ENCODE measurements at places on chromosomes 1 and 21. TPM values are rescaled to one million over a fixed set of nuclear protein-coding genes. Genes with fewer than 3 reads are reported as not detected.

DNA sequence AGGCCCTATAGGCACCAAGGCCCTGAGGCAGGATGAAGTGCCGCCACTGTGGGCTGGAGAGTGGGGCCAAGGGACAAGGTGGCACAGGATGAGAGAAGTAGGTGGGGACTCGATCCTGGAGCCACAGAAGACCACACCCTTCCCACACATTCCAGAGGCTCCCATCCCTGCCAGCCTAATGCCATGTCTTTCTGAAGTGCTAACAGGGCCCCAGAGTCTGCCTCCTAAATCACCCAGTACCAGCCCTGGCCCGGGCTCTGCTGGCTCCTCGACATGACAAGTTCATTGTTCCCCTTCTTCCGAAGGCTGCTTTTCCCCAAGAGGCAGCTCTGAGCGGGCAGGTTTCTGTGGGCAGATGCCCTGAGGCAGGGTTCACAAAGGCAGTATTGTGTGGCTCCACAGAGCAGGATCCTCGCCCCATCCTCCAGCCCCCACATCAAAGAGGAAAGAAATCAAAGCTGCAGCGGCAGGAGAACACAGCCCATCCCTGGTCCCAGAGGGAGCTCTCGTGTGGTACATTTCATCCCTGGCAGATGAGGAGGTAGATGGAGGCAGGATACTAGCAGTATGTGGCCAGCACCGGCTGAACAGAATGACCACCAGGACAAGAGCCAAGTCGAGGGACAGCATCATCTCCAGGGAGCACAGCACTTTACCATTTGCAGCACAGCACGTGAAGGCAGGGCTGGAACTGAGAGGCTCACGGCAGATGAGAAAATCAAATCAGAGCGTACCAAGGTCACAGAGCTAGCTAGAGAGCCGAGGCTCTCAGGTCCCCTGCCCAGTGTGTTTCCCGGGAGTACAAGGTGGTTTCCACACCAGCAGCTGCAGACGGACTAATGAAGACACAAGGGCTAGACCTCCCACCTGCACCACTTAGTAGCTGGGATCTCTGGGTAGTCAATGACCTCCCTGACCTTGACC, 64.8 kb downstream of the SYF2 start:
- DNase-seq: no peak

- no peak for DNase-seq
Observed at GRCh38 chr1:207985996-207986395, 75.1 kb upstream of the CD34 start.

DNA sequence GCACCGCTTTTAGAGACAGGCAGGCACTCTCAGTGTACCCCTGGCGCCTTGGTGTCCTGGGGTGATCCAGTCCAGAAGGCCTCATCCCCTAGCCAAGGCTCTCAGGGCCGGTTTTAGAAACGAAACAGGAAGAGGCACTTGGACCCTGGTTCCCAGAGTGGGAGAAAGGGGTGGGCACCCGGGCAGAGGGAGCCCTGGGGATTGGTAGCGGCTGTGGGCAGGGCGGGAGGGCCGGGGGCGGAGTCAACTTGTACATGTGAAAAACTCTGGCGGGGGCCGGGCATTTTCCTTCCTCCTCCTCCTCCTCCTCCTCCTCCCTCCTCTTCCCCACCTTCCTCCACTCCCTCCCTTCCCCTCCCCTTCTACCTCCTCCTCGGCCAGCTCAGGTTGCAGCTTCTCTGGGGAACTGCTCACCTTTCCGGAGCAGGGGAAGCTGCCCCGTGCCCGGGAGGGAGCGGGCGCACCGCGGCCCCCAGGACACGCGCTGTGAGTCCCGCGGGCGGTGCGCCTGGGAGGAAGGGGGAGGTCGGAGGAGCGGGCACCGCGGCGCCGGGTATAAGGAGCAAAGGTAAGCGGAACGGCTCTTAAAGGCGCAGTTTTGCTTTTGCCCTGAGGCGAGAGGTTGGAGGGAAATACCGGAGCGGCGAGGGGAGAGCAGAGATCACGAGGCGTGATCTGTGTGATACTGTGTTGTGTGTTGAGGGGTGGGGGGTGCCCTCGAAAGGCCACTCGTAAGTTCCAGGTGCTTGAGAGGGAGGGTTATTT, at the start of gene CDK18:
Gene CDK18 (plus strand): TSS at position 359 of the 765 bp plus-strand sequence. CDS start 18,499 bp downstream, outside the sequence.
- DNase-seq: no peak

- no peak for DNase-seq
Observed at GRCh38 chr1:94228640-94229375, 8.6 kb downstream of the ARHGAP29 start.

Gene TUFT1
- 18.1 TPM for polyA plus RNA-seq

DNA sequence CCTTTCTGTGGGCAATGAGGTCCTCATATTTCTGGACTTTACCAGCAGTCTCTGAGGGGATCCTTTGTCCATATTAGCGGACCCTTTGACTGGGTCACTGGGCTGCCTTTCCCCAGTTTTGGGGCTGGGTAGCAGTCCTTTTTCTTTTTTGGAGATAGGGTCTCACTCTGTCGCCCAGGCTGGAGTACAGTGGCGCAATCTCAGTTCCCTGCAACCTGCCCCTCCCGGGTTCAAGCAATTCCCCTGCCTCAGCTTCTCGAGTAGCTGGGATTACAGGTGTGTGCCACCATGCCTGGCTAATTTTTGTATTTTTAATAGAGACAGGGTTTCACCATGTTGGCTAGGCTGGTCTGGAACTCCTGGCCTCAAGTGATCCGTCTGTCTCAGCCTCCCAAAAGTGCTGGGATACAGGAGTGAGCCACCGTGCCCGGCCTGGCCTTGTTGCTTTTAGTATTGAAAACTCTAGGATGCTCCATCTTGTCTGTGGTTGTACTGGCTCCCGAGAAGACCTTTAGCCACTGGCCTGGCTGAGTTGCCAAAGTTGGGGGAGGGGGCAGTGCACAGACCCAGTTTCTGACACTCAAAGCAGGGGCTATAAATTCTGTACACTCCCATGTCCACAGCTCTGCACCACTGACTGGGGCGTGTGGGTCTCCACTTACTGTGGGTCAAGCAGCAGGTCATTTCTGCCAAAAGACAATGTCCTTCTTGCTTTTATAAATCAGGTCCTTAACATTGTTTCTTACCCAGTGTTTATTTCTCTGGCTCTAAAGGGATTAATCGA, 33.1 kb downstream of the MAN1C1 start:
- DNase-seq: no peak

Gene CCDC30
- 0.38 TPM for polyA plus RNA-seq

GRCh38 chr1:89962742-89963075, 32.2 kb upstream of the ZNF326 start:
- no peak for DNase-seq

Gene FAM177B
- polyA plus RNA-seq: not detected

DNA sequence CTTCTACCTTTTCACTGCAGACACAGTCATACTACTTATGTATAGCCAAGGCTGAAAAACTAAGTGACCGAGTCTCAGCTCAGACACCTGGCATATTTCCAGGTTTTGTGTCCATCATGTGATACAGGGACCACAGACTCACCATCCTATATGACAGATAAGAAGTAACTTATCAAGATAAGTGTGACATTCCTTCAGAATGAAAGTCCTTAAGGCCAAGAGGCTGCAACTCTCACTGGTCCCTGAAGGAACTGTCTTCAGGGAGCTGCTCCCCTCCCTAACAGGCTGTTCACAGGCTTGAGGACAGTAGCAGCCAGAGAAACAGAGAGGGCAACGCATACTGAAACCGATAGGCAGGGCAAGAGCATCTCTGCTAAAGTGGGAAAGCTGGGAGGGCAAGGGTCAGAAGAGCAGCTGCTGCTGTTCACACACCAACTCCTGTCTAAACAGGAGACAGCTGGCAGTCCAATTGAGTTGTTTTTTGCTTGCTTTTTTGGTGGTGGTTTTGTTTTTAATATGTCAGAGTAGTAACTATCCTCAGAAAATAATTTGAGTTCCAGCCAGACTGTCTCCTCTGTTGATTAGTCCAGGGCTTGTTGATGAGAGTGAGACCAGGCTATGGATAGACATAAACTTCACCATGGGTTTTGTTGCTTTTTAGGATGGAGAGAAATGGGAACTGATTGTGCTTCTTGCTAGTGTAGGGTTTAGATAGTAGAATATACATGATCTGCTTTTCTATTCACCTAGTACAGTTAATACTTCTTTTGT, 67.7 kb downstream of the MACF1 start:
- no peak for DNase-seq

Gene DYNLT4
- polyA plus RNA-seq: 0.26 TPM

- DNase-seq: no peak
Observed at GRCh38 chr1:163102590-163102989, 33.4 kb downstream of the RGS4 start.

DNA sequence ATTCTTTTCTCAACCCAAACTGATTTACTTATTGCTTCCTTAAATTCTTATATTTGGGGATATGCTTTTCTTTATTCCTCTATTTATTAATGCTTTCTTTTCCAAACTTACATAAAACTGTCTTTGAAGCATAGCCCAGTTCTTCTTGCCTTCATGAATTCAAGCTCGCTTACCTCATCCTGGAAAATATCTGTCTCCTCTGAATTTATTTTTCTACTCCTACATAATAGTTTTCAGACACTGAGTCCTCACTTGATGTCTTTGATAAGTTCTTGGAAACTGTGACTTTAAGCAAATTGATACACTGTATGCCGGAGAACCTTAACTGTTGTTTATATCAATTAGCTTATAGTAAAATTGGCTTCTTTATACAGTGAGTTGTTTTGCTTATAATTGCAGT, 93.8 kb downstream of the ZFYVE9 start:
- DNase-seq: no peak

DNA sequence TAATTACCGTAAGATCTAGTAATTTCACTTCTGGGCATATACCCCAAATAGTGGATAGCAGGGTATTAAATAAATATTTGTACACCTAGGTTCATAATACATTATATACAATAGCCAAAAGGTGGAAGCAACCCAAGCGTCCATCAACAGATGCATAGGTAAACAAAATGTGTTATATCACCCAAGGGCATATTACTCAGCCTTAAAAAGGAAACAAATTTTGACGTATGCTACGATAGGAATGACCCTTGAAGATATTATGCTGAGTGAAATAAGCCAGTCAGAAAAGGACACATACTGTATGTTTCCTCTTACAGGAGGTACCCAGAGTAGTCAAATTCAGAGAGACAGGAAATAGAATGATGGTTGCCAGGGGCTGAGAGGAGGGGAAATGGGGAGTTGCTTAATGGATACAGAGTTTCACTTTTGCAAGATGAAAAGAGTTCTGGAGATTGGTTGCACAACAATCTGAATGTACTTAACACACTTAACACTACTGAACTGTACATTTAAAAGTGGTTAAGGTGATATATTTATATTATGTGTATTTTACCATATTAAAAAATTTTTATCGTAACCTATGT, 36.6 kb upstream of the KCTD3 start:
- DNase-seq: no peak

All from BJ (cell line).